ENCODE measurements at places on chromosomes 11 and 22.

DNA sequence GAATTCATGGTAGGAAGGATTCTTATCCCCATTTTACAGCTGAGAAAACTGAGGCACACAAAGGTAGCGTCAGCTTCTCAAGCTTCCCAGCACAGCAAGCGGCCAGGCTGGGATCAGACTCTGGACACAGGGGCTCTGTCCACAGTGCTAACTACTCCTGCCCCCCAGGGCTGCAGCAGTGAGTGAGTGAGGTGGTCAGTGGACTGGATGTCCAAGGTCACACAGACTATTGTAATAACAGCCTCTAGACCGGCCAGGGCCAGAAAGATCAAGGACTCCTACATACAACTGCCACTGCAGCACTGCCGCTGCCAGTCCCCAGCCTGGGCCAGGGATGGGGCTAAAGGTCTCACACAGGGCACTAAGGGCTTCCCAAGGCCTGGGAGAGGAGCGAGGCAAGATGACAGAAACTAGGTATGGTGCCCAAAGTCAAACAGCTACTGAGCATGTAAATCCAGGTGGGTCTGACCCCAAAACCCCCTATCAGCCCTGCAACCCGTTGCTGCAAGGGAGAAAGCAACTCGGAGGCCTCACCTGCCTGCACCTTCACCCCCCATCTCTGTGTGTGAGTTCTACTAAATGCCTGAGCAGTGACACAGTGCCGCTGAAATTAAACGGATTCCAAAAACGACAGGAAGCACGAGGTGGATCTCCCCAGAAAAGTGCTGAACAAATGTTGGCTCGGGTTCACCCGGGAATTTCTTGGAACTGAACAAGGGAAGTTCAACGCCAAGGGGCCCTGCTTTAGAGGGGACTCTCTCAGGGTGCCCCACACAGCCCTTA is 161.8 kb upstream of the GRK3 start:
- no peak for DNase-seq

DNA sequence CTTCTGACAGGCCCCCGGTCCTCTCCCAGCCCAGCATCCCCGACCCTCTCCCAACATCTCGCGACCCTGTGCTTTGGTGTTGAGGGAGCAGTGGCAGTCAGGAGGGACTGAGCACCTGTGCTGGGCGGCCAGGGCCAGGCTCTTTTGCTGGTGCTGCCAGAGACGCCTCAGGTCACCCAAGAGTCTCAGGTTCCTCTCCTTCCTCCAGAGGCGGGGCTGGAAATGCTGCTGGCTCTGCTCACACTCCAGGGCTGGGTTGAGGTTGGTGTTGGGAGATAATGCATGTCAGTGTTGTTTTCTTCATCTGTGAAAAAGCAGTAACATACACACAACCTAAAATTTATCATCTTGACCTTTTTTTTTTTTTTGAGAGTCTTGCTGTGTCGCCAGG is 1.2 kb upstream of the IGLL1 start:
- DNase-seq: no peak

DNA sequence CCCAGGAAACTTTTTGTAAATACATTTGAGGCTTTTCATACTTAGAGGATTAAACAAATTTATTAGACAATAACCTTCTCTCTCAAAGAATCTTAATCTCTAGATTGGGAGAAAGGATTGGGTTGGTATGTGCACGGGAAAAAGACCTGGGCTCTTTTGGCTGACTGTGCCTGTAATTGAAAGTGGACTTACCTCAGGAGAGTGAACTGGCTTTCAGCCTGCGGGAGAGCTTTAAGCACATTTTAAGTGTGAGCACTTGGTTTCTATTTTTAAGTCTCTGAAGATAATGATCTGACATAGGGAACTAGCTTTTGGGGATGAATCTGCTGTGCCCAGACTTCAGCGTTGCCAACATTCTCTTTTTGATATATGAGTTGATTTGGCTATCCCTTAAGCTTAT is 35.8 kb downstream of the UVRAG start:
- DNase-seq: no peak

DNA sequence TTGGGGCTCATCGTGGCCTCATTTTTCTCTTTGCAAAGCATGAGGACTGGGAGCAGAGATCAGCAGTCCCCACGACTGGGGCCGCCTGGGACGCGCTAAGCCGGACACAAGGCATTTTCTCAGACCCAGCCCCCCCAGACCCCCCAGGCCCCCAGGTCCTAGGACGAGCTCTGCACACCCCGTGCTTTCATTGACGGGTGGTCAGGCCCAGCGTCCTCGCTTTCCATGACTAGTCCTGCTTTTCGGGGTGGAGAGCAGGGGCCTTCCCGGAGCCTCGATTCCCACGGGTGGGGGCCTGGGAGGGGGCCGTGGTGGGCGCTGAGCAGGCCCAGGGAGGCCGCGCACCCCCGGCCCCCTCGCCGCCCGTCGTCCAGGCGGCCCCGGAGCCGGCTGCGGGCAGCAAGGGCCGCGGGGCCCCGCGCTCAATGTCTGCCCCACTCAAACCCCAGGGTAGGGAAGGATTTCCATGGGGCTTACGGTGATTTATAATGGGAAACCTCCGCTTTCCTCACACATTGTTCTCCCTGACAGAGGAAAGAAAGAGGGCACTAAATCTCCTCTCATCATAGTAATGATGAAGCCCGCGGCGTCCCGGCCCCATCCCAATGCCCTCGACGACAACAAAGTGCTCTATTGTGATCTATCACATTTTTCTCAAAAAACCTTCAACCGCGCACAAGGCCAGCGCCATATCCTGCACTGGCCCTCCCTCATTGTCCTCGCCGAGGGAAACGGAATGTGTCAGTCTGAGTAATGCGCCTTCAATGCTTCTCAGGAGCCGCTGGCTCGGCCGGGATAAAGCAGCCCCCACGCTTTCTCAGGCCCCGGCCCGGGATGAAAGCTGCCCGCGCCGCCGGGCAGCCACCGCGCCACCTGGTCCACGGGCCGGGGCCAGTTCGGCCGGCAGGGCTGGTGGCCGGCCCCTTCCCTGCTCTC is 10.4 kb upstream of the LINC01488 start:
- DNase-seq: no peak

- no peak for DNase-seq
Observed at GRCh38 chr11:68036141-68036716, 2.6 kb upstream of the TCIRG1 start.

- no peak for DNase-seq
Observed at GRCh38 chr22:50444663-50445062, 30.2 kb downstream of the SBF1 start.

DNA sequence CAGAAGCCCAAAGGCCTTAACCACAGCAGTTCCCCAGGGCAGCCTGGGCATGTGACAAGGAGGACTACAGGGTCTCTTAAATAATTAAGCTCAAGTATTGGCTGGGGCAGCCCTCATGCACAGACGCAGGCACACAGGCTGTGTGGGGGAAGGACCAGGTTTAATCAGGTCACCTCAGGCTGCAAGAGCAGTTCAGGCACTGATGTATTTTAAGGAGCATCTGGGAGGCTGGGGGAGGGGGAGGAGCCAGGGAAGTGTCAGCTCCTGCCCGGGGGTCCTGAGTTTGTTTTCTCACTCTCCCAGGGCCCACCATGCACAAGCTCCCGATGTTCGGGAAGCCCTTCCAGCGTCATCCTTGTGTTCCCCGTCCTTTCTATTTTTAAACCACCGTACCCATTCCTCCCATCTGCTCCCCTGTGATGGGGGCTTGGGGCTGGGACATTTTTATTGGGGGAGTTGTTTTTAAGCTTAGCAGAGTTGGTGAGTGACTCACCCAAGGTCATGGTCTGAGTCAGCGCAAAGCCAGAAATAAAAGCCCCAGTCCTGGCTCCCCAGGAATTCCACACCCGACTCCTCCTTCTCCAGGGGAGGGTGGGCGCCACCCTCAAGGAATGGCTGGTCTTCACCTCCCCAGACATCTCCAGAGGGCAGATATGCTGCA is 2.4 kb downstream of the CSDC2 start:
- no peak for DNase-seq

GRCh38 chr11:17171343-17171742 is 36.4 kb downstream of the PIK3C2A start:
- DNase-seq: no peak

GRCh38 chr11:2218031-2218633 is 46.5 kb upstream of the TH start:
- no peak for DNase-seq

DNA sequence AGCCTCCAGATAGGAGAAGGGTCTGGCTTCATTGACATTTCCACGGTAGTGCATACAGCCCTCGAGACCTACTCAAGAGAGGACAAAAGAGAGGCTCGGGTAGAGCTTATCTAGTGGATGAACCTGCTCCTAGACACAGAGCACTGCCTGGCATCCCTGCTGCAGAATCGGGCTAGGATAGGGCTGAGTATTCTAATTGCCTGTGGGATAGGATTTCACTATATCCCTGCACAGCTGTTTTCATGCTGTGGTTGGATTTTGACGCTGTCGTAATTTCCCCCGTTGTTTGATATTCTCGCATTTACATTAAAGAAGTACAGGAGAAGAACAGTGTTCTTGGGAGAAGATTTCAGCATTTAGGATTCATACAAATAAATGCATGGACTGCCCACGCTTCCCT is 107.8 kb downstream of the KIRREL3 start:
- DNase-seq: no peak

DNA sequence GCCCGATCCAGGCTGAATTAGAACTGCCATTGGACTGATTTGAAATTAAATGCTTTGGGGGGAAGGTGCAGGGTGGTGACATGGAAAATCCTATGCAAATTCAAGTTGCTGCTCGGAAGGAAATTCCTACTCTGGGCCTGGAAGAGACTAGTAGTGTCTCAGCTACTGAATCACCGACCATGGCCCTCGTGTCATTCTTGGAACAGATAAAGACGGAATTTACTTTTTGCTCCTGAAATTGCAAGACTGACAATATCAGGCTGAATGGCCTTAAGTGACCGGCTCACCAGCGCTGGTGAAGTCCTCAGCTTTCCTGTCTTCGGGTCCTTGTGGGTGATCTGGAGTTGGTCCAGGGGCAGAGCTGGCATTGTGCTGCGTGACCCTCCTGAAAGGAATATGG is 6.1 kb downstream of the ASCC2 start:
- DNase-seq: no peak

DNA sequence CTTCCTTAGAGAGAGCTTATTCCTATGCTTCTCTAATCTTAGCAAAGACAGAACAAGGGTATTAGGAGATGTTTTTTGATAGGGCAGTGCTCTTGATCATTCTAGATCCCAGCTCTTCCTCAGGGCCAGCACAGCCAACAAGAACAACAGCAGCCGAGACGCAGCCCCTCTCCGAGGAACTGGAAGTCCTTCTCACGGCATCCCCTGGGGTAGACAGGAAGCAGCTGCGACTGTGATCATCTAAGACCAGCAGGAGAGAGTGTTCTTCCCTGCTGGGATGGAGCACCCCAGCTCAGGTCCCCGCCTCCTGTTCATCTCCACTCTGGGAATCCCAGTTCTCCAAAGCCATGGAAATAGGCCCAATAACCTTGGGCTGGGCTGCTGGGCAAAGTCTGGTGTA is 29.6 kb downstream of the IRAG1 start:
- DNase-seq: peak; percentile 66

DNA sequence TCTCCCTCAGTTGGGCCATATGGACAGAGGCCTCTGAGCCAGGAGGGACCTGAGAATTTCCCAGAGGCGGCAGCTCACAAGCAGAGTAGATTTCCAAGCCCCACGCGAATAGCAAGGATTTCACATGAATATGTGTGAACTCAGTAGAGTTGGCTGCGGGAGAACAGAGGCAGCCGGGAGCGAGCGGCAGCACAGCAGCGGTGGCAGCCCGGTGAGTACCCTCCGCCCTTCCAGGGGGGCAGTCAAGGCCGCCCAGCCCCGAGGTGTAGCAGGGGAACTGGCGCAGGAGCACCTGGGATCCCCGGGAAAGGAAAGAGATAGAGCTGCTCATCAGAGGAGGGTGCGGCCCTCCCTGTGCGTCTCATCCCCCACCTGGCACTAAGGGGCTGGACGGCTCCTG is 8.4 kb upstream of the MS4A15 start:
- DNase-seq: no peak

GRCh38 chr11:14029971-14030920 is 67.7 kb downstream of the SPON1 start:
- no peak for DNase-seq

GRCh38 chr11:95327273-95327948 is 96.4 kb upstream of the SESN3 start:
- DNase-seq: no peak

DNA sequence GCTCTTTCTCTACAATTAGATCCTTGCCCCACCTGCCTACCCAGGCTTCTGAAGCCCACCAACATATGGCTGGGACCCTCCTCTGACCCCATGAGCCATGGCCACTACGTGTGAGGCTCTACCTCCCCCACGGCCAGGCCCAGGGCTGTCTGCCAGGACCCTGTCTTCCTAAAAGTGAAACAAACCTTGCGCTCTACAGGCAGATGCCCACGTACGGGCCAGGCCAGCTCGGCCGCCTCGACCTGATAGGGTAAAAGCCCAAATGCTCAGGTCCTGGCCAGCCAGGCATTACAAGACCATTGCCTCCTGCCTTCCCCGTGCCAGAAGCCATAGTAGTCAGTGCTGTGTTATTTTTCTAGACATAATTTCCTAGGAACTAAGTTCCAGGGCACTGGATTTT is 1496.4 kb downstream of the BRD1 start:
- no peak for DNase-seq

DNA sequence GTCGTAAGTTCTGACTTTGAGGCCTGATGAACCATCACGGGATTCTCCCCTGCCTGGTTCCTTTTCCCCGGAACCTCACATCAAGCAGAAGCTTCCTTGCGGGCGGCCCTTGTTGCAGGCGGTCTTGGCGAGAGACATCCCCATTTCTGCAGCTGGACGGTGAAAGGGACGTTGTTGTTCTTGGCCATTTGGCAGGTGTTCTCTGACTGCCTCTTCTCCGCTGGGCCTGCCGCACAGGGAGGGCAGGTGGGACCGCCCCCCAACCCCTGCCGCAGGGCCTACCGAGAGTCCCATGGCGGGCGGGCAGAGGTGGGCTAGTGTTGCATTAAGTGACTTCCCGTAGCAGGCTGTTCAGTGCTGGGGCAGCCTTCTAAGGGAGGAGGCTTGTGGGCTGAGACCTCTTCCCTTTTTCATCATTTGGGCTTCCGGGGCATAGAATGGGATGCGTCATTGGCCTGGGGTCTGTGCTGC is 26.9 kb upstream of the GRAMD4 start:
- no peak for DNase-seq

DNA sequence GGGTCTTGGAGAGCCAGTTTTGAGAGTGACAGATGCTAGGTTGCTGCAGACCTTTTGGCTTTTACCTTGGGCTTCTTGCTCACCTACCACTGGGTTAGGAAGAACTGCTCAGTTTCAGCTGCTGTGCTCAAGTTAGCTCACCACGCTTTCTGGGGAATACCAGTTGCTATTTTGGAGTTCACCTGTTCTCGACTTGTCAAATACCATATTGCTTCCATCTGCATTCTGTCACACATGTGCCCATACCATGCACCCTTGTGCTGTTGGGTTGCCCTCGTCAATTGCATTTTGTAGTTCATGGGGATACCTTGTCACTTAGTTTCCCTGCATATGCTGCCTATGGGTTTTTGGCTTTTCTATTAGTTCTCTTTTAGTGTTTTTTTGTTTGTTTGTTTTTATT is 23.0 kb upstream of the BARX2 start:
- no peak for DNase-seq

- no peak for DNase-seq
Observed at GRCh38 chr11:22884217-22884616, 23.9 kb upstream of the CCDC179 start.

DNA sequence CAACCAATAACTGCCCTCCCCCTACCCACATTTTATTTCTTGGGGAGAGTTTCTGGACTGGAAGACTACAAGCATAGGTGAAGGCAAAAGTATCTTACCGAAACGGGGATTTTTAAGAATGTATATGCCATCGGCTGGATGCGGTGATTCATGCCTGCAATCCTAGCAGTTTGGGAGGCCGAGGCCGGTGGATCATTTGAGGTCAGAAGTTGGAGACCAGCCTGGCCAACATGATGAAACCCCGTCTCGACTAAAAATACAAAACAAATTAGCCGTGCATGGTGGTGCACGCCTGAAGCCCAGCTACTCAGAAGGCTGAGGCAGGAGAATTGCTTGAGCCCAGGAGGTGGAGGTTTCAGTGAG is 20.8 kb upstream of the SLN start:
- DNase-seq: no peak
